ENCODE measurements at places on chromosomes 16 and 17. TPM values are rescaled to one million over a fixed set of nuclear protein-coding genes. Genes with fewer than 3 reads are reported as not detected.

Gene TBC1D3K
- total RNA-seq, result not detected

Gene KRT33B
- not detected for total RNA-seq

Gene SNRNP25
- total RNA-seq, result 59.1 TPM

Gene KCNJ2
- total RNA-seq, result not detected

Gene CD300E
- total RNA-seq, result not detected

Gene ZNF174
- 16.0 TPM for total RNA-seq

Gene CES1
- total RNA-seq, result not detected

Gene SPN
- total RNA-seq, result 263 TPM

Gene ZNF263
- total RNA-seq, result 36.7 TPM

Gene TBC1D3E
- total RNA-seq, result not detected

Gene OR3A3
- total RNA-seq, result not detected

Gene HOXB1
- total RNA-seq, result not detected

Gene EVPLL
- not detected for total RNA-seq

Gene SMG1
- total RNA-seq, result 130 TPM

Gene ZNF232
- total RNA-seq, result 12.9 TPM

Gene GSDMA
- 0.26 TPM for total RNA-seq

Gene MYO15B
- 120 TPM for total RNA-seq

Gene GGT6
- total RNA-seq, result not detected

DNA sequence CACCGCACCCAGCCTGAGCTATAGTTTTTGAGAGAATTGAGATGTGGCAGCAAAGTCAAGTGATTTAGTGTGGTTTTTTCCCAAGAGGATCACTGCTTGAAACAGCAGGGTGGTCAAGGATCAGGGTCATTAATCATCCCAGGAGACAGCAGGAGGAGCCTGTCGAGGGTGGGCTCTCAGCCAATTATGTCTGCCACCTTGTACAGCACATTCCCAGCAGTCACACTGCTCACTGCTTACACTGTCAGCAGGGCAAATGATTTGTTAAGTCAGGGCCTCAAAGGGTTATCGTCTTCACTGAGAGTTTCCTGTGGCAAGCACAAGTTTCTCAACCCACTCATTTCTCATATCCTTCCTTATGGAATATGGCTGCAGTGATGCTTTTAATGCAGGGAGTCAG is 13.2 kb downstream of the B3GNT9 start:
- no peak for DNase-seq

DNA sequence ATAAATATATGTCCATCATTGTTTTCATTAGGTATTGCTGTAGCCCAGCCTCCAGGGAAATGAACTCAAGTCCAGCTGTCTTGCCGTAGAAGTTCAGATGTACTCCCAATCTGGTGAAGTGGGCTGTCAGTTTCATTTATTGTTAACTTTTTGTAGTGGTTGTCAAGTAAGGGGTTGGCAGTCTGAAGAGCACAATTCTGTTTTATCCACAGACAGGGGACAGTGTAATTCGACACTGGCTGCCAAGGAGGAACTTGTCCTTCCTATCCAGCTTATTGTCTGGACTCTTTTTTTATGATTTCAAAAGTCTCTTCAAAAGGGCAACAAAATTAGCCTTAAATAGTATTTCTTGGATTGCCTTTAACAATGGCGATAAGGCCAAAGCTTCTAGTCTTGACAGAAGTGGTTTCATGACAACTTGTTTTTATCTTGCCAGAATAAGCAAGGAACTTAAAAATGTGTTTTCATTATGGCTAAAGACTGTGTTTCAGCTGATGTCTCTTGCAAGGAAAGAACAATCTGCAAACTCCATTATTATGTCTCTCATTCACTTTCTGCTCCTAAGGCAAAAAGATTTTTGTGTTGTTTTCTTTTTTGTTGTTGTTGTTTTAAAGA is 73.9 kb upstream of the TANC2 start:
- no peak for DNase-seq

GRCh38 chr17:57868007-57868909 is 18.4 kb upstream of the MRPS23 start:
- peak; percentile 62 for DNase-seq

- DNase-seq, result no peak
Measured at GRCh38 chr16:1917056-1917664, 1.1 kb downstream of the HS3ST6 start.

DNA sequence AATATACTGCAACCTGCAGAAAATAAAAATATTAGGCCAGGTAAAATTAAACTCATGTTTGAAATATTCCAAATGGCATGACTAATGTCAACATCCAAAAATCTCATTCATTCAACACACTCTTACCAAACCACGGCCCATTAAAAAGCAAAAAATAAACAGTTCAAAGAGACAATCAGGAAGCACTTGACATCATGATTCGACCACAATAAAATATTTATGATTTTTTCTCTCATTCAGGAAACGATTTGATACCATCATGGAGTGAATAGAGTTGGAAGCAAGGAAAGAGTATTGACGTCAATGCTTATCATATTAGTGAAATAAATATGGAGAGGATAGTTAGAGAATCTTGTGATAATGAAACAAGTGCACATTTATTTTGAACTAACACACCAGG is 354.1 kb downstream of the KCNJ2 start:
- DNase-seq, result no peak

DNA sequence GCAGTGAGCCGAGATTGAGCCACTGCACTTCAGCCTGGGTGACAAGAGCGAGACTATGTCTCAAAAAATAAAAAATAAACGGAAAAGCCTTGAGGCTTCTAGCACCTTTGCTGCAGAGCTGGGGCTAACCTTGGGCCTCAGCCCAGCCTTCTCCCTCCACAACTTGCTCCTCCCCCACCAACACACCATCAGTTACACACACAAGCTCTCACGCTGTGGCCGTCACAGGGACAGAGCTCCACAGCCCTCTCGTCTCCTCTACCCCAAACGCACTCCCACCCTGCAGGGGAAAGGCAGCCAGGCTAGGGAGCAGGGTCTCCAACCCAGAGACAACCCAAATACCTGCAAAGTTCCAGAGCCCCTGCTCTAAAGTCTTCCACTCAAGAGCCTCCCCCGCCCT is 22.0 kb upstream of the MRPS23 start:
- DNase-seq, result no peak

GRCh38 chr17:78935419-78936323 is 10.5 kb upstream of the TIMP2 start:
- no peak for DNase-seq

DNA sequence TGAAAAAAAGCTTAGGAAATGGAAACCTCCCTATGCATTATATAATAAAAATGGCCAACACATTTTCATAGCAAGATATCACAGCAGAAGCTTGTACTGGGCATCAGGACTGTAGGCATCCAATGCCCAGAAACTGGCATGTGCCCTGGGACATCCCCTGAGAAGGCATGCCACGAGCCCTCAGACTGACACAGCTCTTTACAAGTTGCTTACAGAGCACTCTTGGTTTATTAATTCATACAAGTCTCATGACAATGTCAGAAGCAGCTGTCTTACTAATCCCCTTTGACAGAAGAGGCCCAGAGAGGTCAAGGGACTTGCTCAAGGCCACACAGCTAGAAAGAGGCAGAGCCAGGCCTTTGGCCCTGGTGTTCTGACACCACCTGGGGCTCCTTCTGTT is 5.6 kb upstream of the CCL2 start:
- no peak for DNase-seq

GRCh38 chr17:36721560-36722120 is 120.3 kb downstream of the MRM1 start:
- no peak for DNase-seq

DNA sequence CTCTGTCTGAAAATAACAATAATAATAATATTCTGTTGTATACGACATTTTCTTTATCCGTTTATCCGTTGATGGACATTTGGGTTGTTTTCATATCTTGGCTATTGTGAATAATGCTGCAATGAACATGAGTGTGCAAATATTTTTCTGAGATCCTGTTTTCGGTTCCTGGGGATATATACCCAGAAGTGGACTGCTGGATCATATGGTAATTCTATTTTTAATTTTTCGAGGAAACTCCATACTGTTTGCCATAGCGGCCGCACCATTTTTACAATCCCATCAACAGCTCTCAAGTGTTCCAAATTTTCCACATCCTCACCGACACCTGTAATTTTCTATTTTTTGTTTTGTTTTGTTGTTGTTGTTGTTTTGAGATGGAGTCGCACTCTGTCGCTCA is 5.3 kb upstream of the PRSS41 start:
- no peak for DNase-seq

GRCh38 chr16:12271006-12271405 is 294.5 kb downstream of the SNX29 start:
- DNase-seq, result no peak

- peak; percentile 73 for DNase-seq
Measured at GRCh38 chr17:1058423-1059130, 61.6 kb downstream of the TIMM22 start.

DNA sequence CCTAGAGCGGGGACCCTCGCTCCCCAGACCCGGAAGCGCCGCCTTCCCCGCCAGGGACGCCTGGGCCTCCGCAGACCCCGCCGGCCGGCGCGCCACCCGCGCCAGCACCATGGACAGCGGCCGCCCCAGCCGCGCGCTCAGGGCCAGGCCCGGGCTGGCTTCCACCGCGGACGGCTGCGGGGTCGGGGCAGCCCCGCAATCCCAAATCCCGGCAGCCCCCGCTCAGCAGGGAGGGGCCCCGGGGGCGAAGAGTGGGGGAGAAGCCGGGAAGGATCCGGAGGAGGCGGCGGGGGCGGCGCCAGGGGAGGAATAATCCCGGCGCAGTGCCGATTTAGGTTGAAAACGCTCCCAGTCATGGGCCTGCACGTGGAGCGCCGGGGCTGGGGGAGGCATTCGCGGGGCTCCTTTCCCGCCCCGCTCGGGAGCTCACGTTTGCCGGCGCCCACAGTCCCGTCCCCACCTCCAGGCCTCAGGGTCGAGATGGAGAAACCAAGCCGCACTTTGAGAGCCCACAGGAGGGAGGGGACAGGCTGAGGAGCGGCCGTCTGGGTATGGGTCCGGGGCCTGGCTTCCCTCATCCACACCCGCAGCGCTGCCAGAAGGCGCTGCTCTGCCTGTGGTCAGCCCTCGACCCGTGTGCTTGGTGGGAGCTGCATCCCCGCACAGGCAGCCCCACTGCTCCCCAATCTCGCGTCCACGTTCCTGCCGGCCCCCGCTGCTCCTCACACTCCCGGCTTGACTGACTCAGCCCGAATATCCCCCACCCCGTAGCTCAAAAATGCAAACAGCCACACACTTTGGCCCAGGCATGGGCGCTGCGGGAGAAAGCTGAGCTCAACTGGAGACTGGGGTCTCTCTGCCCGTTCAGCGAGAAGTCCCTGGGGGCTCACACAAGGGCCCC is 4.7 kb downstream of the FBXL16 start:
- DNase-seq, result peak; percentile 83

- no peak for DNase-seq
Measured at GRCh38 chr17:80428363-80428762, 13.4 kb downstream of the ENDOV start.

GRCh38 chr17:78428025-78428575 is 49.7 kb downstream of the PGS1 start:
- DNase-seq, result no peak

GRCh38 chr17:59178266-59178985 is 22.9 kb downstream of the PRR11 start:
- DNase-seq, result no peak

GRCh38 chr16:87338155-87338765 is 21.1 kb upstream of the C16orf95 start:
- no peak for DNase-seq

GRCh38 chr17:3474212-3474611 is 1.6 kb upstream of the ASPA start:
- no peak for DNase-seq

DNA sequence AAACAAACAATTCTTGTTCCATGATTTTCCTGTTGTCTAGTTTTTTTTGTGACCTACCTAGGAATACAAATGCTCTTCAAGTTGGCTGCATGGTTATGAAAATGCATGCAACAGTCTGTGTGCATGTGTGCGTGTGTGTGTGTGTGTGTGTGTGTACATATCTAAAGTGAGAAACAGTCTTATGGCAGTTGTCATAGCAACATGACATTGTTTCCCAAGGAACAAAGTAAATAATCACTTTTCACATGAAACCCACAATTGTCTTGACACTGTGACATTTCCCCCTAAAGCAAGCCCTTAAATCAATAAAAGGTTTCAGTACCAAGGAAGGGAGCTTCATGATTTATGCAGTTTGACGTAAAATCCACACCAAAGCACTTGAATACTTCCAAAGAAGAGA is 758.4 kb downstream of the CDH8 start:
- DNase-seq, result no peak

- DNase-seq, result no peak
Measured at GRCh38 chr17:72342061-72342460, 221.2 kb downstream of the SOX9 start.

GRCh38 chr16:87838643-87839541 is 30.4 kb downstream of the SLC7A5 start:
- no peak for DNase-seq

DNA sequence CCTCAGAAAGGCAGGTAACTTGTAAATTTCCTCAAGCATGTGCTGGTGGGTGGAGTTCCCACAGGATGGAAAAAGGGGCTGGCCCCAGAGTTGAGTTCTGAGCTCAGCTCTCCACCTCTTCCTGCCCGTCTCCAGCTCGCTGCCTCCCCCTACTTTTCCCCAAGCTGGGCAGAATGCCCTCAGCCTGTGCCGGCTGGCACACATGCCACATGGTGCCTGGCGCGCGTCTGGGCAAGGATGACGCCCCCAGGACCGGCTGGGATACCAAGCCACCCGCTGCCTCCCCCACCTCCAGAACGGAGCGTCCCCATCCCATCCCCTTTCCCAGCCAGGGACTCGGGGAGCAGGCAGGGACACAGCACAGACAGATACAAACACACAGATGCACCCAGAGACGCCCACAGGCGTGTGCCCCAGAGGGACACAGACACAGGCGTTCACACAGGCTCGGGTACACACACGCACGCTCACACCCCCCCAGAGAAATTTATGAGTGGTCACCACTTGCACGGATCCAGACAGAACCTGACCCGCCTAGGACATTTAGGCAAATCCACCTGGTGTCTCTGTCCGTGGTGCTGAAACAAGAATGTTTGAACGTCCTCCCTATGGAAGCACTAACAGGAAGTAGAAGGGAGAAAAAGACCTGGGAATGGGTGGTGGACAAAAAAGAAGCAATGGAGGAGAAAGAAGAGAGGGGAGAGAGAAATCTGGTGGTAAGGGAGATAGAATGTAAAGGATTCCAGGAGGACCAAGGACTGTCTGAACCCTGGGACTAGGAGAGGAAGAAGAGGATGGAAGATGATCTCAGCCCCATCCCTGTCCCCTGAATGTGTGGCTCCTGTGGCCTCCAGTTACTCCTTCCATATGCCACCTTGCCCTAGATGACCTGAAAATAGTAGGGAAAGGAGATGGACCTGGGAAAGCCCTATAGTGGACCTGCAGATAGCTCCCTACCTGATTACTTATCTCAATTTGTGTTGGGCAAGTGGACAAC is 15.5 kb downstream of the NEUROD2 start:
- DNase-seq, result no peak

- no peak for DNase-seq
Measured at GRCh38 chr17:37510056-37510455, 20.4 kb downstream of the DUSP14 start.

GRCh38 chr17:42463976-42464400 is 5.3 kb downstream of the ATP6V0A1 start:
- no peak for DNase-seq

DNA sequence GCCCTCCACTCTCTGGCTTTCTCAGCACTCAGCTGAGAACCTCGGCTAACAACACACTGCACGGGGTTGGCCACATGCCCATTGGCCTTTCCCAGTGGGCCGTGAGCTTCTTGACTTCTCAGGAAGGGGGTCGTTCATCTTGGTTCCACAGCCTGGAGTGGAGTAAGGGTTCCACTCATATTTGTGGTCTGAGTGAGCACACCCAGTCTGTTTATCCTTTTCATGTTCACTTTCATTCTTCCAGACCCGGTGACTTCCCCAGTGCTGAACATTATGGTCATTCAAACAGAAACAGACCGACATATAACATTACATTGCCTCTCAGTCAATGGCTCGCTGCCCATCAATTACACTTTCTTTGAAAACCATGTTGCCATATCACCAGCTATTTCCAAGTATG is 8.2 kb downstream of the MILR1 start:
- DNase-seq, result no peak

All from activated naive CD8-positive, alpha-beta T cell treated with anti-CD3 and anti-CD28 coated beads, Interleukin-2, amount 10 ng/mL, durations not matched to agents 7 days and 5 days (primary cell).